ENCODE measurements at places on chromosomes 7 and 10.

- no peak for DNase-seq
Measured at GRCh38 chr10:98361131-98362025, 53.6 kb downstream of the PYROXD2 start.

- DNase-seq, result no peak
Measured at GRCh38 chr10:12482587-12482986, 133.2 kb downstream of the CAMK1D start.

DNA sequence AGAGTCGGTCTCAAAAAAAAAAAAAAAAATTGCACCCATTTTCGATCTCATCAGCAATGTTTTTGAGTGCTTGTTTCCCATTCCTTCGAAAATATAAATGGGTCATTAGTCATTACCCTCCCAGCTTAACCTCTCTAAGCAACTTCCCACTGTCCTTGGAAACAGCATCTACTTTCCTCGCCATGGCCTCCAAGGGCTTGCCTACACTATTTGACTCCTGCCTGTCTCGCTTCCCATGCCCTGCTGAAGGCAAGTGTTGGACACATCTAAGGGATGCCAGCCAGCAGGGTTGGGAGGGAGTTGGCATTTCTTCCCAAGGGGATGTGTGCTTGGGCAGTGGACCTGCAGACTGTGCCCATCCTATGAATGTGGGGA lies 12.7 kb upstream of the RHBDD2 start:
- no peak for DNase-seq

- DNase-seq, result no peak
Measured at GRCh38 chr10:70362328-70362727, 20.1 kb downstream of the LRRC20 start.

DNA sequence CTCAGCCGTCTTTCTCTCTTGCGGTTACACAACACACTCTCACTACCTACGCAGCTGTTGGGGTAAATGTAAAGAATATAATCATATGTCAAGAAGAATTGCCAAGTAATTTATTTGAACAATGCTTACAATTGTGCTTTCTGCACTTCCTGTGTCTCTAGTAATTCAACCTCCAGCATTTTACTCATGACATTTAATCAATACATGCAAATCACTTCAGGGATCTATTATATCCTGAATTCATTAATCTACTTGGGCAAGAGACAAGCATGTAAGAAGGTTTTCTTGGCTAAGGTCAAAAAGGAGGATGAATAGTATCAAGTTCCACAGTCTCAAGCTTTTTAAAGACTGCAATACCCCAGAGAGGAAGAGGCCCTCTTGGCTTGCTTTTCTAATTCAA lies 562.9 kb upstream of the ADARB2 start:
- no peak for DNase-seq

DNA sequence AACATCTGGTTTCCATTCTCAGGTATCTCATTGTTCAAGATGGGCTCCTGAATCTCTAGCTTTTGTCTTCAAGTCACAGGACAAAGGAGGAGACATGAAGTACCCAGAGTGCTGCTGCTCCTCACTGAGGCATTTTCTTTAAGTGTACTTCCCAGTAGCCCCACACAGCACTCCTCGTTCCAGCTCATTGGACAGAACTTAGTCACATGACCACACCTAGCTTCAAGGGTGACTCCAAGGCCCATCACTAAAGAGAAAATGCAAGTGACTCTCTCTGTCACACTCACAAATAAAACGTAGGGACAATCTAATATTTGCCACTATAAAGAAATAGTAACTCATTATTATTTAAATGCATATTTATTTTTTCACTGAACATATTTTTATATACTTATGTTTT lies 58.3 kb upstream of the NEUROD6 start:
- no peak for DNase-seq

GRCh38 chr10:78974617-78975317 lies 94.0 kb upstream of the ZMIZ1 start:
- DNase-seq, result peak; percentile 73

All from activated CD4-positive, alpha-beta T cell treated with anti-CD3 and anti-CD28 coated beads for 4 hours (primary cell).